Memory B cell (primary cell): ENCODE measurements at places on chromosomes 2 and 18.

- H3K27me3 ChIP-seq: no peaks in the 10 kb centered on the region
- no peak for DNase-seq
- H3K4me1 ChIP-seq: no peaks in the 10 kb centered on the region
- H3K27ac ChIP-seq: no peak overlapping the region
Measured at GRCh38 chr2:126038861-126039260, 617.1 kb upstream of the GYPC start.

GRCh38 chr2:202564226-202564625 lies 70.5 kb upstream of the FAM117B start:
- H3K36me3 ChIP-seq: peaks cover 5% of the 10 kb centered on the region
- H3K4me1 ChIP-seq: no peaks in the 10 kb centered on the region
- DNase-seq: no peak
- H3K27me3 ChIP-seq: no peaks in the 10 kb centered on the region
- H3K4me3 ChIP-seq: no peak overlapping the region
- no peak overlapping the region for H3K27ac ChIP-seq

DNA sequence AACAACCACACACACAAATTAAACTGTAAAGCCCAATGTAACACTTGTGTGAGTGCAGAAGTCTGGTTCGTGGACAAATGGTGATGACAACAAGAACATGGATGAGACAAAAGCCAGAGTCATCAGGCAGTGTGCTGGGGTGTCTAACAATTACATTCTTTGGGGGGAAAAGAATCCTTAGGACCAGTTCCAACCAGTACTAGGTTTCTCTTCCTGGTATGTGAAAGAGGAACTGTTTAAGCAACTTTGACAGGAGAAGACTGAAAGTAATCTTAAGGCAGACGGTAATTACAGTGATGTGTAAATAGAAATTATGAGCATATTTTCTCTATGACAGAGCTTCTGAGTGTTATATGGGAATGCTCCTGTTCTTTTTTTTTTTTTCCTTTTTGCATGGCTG lies 133.4 kb downstream of the AFF3 start:
- no peak for DNase-seq
- H3K4me1 ChIP-seq: peaks cover 21% of the 10 kb centered on the region
- H3K27ac ChIP-seq: peak overlapping the region; percentile 33
- H3K27me3 ChIP-seq: no peaks in the 10 kb centered on the region
- no peak overlapping the region for H3K4me3 ChIP-seq

DNA sequence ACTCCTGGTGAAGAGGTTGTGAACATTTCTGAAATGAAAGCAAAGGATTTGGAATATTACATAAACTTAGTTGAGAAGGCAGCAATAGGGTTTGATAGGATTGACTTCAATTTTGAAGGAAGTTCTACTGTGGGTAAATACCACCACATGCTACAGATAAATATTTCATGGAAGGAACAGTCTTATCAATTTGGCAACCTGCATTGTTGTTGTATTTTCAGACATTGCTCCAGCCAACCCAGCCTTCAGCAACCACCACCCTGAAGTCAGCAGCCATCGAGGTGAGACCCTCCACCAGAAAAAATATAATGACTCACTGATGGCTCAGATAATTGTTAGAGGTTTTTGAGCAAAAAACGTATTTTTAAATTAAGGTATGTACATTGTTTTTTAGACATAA lies 10.0 kb downstream of the RDH14 start:
- peaks cover 32% of the 10 kb centered on the region for H3K4me1 ChIP-seq
- no peak for DNase-seq
- H3K27ac ChIP-seq: no peak overlapping the region
- peaks cover 21% of the 10 kb centered on the region for H3K36me3 ChIP-seq

- H3K4me1 ChIP-seq: peaks cover 3% of the 10 kb centered on the region
- H3K27ac ChIP-seq: peak overlapping the region; percentile 100
- H3K4me3 ChIP-seq: peak overlapping the region; percentile 97
- H3K27me3 ChIP-seq: peaks cover 3% of the 10 kb centered on the region
Measured at GRCh38 chr2:74391209-74391579, 11.1 kb upstream of the DCTN1 start.

DNA sequence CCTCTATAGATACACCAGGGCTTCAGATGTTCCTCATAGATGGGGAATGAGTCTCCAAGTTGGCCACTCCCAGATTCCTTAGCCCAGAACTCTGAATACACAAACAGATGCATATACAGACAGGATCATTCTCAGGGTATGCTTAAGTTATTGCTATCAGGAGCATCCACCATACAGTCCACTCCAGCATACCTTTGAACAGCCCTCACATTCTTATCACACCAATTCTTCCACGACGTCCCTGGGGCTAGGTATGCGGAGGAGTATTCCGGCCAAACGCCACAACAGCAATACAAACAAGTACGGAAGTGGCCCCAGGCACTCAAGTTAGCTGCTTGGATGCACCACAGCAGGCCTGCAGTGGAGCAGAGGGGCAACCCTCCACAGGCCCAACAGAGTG lies 312.5 kb upstream of the CHAC2 start:
- H3K4me3 ChIP-seq: no peak overlapping the region
- no peak overlapping the region for H3K27ac ChIP-seq

- no peak overlapping the region for H3K27ac ChIP-seq
- peaks cover 4% of the 10 kb centered on the region for H3K36me3 ChIP-seq
- no peak overlapping the region for H3K4me3 ChIP-seq
- DNase-seq: no peak
- peaks cover 1% of the 10 kb centered on the region for H3K27me3 ChIP-seq
- H3K4me1 ChIP-seq: no peaks in the 10 kb centered on the region
Measured at GRCh38 chr18:49894517-49895226, 81.3 kb upstream of the ACAA2 start.

GRCh38 chr18:56598422-56598821 lies 40.0 kb downstream of the TXNL1 start:
- H3K36me3 ChIP-seq: peaks cover 1% of the 10 kb centered on the region
- H3K27ac ChIP-seq: no peak overlapping the region
- no peaks in the 10 kb centered on the region for H3K27me3 ChIP-seq
- H3K4me1 ChIP-seq: no peaks in the 10 kb centered on the region
- H3K4me3 ChIP-seq: no peak overlapping the region

- no peaks in the 10 kb centered on the region for H3K27me3 ChIP-seq
- no peak overlapping the region for H3K27ac ChIP-seq
- no peak for DNase-seq
- no peak overlapping the region for H3K4me3 ChIP-seq
- H3K4me1 ChIP-seq: no peaks in the 10 kb centered on the region
Measured at GRCh38 chr2:78739282-78739681, 286.2 kb upstream of the REG3G start.

DNA sequence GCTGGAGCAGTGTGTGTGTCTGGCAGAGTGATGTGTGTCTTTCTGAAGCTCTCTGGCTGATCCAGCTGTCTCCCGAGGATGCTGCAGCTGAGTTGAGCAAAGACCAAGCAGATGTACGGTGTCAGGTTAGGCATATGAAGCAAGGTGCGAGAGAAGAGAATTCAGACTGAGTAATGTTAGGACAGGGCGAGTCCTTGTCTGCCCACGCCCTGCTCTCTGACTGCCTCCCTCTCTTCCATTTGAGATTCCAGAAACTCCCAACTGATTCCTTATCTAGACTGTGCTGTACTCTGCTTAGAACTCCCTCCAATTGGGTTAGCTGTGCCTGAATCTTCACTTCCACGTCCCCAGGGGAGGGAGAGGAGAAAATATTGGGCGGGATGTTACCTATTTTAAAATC lies 25.7 kb upstream of the LPIN1 start:
- H3K36me3 ChIP-seq: no peaks in the 10 kb centered on the region
- H3K4me3 ChIP-seq: no peak overlapping the region
- H3K4me1 ChIP-seq: peaks cover 13% of the 10 kb centered on the region
- H3K27ac ChIP-seq: no peak overlapping the region
- DNase-seq: no peak

DNA sequence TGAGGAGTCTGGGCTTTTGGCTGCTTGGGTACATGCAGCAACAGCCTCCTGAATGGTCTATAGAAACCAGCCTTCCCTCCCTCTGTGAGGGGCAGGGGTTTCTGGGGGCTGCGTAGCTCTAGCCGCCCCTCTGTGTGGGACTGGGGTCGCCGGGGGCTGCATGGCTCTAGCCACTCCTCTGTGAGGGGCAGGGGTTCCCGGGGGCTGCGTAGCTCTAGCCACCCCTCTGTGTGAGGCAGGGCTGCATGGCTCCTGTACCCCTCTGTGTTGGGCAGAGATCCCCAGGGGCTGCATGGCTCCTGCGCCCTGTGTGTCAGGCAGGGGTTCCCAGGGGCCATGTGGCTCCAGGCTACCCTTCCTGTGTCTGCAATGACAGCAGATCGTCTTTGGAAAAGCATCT lies 17.6 kb downstream of the HS6ST1 start:
- H3K36me3 ChIP-seq: peaks cover 10% of the 10 kb centered on the region
- no peak overlapping the region for H3K27ac ChIP-seq
- H3K4me1 ChIP-seq: peaks cover 30% of the 10 kb centered on the region
- DNase-seq: no peak
- no peak overlapping the region for H3K4me3 ChIP-seq

DNA sequence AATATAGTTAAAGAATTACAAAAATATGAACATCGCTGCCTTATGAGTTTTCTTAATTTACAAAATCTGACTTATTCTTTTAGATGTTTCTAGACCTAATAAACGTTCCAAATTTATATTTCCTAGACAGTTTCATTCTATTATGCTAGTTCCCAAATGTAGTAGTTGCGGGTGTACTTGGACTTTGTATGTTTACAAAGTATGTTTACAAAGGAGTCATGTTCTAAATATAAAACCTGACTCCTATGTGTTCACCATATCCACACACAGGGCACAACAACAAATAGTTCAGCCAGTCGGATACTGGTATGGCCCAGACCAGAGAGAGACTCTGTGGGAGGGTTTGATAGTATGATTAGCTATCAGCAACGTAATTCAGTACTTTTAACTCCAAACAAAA lies 230.7 kb downstream of the KCNH7 start:
- no peaks in the 10 kb centered on the region for H3K27me3 ChIP-seq
- no peaks in the 10 kb centered on the region for H3K36me3 ChIP-seq
- DNase-seq: no peak
- no peak overlapping the region for H3K27ac ChIP-seq
- no peak overlapping the region for H3K4me3 ChIP-seq

GRCh38 chr2:238810321-238810720 lies 37.6 kb upstream of the TWIST2 start:
- no peak overlapping the region for H3K4me3 ChIP-seq
- no peak for DNase-seq
- H3K36me3 ChIP-seq: no peaks in the 10 kb centered on the region

DNA sequence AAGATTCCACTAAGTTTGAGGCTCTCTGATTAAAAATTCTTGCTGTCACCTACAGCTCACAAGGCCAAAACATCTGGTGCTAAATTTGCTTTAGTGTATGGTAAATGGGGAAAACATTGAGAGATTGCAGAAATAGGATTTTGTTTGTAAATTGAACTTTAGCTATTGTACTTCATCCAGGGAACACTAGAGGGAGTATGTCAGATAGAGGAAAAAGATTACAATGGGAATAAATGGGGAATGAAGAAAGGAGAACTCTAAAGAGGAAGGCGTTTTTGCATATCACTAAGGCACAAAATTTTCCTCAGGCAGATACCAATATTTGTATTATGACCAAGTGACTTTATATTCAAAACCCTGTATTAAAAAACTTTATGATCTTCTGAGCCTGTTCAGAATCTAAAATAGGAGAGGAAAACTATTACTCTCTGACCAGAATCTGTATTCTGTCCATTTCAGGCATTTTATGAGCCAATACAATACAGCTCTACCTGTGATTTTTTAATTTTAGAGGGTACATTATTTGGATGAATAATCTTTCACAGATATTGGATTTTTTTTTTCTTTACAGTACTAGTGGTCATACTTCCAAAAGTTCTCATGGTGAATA lies 52.3 kb upstream of the ITGB6 start:
- DNase-seq: no peak
- H3K4me3 ChIP-seq: no peak overlapping the region
- H3K27me3 ChIP-seq: peaks cover 3% of the 10 kb centered on the region
- H3K36me3 ChIP-seq: no peaks in the 10 kb centered on the region

DNA sequence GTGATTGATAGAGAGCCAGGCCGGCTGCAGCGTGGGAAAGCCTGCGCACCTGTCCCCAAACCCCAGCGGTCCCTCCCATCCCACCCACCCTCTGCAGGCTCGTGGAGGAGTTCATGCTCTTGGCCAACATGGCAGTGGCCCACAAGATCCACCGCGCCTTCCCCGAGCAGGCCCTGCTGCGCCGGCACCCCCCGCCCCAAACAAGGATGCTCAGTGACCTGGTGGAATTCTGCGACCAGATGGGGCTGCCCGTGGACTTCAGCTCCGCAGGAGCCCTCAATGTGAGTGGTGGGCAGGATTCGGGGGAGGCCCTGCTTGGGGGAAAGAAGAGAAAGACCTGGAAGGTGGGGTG lies 48.9 kb upstream of the ALPP start:
- H3K36me3 ChIP-seq: peaks cover 4% of the 10 kb centered on the region
- H3K27ac ChIP-seq: no peak overlapping the region
- H3K4me1 ChIP-seq: no peaks in the 10 kb centered on the region
- no peak overlapping the region for H3K4me3 ChIP-seq
- no peaks in the 10 kb centered on the region for H3K27me3 ChIP-seq

GRCh38 chr2:21443494-21444105 lies 319.8 kb downstream of the TDRD15 start:
- H3K4me1 ChIP-seq: no peaks in the 10 kb centered on the region
- peaks cover 2% of the 10 kb centered on the region for H3K27me3 ChIP-seq
- no peak for DNase-seq
- no peak overlapping the region for H3K27ac ChIP-seq
- H3K4me3 ChIP-seq: no peak overlapping the region

DNA sequence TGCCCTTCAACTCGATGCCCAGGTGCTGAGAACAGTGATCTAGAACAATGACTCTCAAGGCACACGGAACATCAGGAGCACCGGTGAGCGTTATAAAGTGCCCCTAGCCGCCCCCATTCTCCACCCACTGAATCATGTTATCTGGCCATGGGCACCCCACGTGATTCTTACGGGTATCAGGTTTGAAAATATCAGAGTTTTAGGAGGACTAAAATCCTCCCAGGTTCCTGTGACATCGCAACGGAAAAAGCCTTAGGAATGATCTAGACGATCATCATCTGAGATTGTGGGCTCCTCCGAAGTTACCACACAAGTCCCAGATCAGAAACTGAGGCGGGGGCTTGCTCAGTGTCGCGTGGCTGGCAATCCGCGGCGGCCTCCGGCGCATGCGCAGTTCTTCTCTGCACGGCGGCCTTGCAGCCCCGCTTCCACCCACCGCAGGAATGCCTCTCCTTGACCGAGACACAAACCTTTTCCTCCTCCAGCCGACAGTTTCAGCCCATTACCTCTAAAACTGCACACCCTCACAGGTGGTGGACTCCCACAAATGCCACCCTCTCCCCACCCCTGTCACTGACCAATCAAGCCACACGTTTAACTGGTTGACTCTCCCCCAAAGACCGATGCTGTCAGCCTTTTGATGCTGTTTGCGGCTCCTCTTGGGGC lies 5.8 kb upstream of the MRPL33 start:
- H3K27ac ChIP-seq: no peak overlapping the region
- no peak for DNase-seq
- peaks cover 3% of the 10 kb centered on the region for H3K4me1 ChIP-seq
